HuH-7 (cell line): ENCODE measurements at places on chromosomes 2 and 18.

GRCh38 chr2:27126252-27126710 lies 2.7 kb downstream of the ABHD1 start:
- no peak for DNase-seq

DNA sequence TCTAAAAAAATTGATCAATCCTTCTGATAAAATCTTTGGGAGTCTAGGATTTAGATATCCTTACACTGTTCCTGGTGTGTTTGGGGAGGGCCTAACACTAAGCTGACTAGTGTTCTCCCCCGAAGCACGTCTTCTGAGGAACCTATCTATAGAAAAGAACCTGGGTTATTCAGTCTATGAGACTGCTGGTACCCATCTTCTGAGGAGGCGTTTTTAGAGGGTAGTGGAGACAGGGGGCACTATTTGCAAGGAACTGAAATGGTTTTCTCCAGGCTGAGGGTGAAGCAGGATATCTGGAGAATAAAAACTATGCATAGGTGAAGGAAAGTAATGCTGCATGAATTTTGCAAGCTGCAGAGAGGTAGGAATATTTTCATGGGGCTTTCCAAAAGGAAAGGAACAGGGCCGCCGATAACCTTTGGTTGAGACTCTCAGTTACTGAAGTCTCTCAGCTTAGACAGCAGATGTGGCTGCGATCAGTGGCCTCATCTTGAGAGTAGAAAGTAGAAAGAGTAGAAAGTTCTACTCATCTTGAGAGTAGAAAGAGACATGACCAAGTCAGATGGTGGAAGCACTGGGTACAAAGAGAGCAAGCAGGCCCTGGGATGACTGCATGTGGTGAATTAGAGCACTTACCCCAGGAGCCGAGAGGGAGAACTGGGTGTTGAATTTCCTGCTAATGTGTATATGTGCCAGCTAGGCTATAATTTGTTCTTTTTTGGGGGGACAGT lies 31.8 kb upstream of the KCNE4 start:
- DNase-seq, result no peak

- no peak for DNase-seq
These were observed 1000.2 kb downstream of the TDRD15 start for GRCh38 chr2:22124003-22124402.

DNA sequence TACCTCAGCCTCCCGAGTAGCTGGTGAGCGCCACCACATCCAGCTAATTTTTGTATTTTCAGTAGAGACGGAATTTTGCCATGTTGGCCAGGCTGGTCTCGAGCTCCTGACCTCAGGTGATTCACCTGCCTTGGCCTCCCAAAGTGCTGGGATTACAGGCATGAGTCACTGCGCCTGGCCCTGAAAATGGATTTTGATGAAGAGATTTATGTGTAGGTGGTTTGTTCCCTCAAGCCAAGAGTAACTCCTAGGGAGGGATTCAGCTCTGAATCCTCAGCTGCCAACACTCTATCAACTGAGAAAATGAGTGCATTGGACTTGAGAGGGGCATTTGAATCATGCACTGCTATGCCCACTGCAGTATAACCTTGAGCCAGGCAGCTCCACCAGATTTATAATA lies 17.5 kb upstream of the LIPG start:
- no peak for DNase-seq

GRCh38 chr2:52862801-52863200 lies 904.8 kb upstream of the CHAC2 start:
- DNase-seq, result no peak

DNA sequence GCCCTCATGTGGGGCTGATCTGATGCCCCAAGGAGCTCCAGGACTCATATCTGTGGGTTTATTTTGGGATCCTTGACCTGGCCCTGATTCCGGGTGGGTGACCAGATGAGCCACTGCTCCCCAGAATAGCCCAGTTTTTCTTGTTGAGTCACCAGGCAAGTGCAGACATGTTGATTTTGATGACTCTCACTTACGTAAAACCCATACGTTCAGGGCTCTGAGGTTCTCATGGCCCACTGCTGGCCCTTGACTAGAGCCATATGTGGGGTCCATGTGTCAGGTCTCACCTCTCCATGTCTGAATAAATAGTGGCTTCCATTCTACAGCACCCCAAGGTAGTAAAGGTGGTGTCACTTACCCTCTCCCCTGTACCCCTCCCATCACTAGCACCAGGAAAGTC lies 41.9 kb downstream of the CDC42EP3 start:
- no peak for DNase-seq

DNA sequence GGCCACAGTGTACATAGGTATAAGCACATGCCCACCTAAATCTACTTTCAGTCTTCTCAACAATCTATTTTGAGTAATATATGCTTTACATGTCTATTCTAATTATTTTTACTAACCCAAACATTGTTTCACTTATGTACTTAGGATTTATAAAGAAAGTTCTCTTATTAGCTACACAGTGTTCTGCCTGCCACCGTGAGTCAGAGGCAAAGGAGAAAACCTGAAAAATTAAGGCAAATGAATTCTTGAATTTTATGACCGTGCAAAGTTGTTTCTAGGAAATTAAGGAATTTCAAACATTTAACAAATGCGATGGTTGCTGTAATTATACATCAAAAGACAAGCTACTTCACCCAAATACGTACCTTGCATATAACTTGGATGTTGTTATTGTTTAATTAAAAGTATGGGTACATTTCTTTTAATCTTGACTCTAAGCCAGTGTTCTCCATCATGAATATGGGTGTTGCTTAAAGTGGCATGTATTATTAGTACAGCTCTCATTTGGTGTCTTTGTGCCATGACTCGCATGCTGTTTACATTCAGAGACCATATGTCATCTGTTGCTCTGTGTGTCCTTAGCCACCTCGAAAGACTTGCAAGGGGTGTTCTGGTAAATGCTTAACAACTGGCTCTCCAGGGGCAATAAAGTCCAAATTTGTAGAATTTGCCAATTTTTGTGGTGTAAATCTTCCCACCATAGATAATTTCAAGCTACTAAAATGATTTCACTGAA lies 154.3 kb upstream of the FN1 start:
- DNase-seq, result no peak

- no peak for DNase-seq
These were observed 59.1 kb downstream of the ODC1 start for GRCh38 chr2:10388954-10389560.

DNA sequence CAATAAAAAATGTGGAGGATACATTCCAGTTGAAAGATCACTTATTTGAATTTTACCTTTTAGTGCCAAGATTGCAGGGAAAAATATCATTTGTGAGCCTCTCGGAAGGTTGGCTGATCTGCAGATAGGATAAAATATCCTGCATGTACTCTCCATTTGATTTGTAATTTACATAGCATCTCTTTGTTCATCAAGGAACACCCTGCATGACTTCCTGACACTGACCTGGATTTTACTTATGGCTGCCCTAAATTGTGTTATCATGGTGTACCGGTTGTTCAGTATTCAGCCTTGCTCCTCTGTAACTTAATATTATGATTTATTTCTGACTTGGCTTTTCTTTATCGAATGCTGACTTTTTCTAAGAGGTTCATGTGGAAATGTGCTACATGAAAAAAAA lies 226.4 kb downstream of the PIK3C3 start:
- no peak for DNase-seq
